ENCODE measurements at places on chromosomes 3 and 15.

DNA sequence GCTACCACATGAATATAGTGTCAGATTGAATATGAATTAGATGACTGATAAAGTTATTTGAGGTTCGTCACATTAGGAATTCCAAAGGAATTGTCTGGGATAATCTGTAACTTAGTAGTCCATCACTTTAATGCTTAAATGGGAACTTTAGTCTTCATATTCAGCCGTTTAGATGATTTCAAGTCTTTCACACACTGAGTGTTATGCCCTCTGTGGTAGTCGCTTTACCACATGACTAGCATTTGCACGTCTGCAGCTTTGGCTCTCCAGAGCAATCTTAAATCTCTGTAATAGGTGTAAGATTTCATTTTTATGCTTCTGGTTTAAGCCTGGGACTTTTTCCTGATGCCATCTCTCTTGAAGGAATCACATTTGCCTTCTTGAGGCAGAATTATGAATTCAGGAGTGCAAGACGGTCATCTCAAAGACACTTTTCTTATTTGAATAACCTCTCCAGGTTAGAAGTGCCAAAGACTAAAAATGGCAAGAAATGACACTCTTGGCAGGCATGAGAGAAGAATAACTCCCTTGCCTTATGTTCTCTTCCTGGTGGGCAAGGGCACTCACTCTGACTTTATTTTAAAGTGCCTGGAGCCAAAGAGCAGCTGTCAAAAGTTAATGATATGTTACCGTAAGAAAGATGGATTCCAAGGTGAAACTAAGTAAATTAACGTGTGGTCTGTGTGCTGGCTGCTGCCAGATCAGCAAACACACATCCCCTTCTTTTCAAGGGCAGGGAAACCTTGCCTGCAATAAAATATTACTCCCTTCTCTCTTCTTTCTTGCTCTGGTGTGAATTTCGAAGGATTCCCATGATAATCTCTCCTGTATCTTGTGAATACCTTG is 153.3 kb downstream of the B3GALNT1 start:
- no peak for DNase-seq

DNA sequence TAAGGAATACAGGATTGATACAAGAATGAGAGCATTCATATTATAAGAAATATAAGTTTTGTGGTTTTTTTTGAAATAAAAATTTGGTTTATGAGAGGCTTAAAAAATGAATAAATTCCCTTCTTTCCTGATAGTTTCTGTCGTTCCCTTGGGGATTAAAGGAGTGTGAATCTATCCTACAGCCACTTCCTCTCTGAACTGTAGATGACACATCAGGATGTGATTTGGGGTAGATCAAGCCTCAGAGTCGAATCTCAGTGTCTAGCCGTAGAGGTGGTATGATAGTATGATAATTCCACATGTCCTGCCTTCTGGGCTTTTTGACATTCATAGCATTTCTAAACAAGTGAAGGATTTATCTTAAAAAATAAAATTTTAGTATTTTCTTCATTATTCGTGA is 343.1 kb downstream of the LPP start:
- no peak for DNase-seq

GRCh38 chr15:67177752-67178151 is 76.7 kb downstream of the AAGAB start:
- no peak for DNase-seq

- no peak for DNase-seq
These were observed 42.0 kb downstream of the ADAMTSL3 start for GRCh38 chr15:83695901-83696425.

DNA sequence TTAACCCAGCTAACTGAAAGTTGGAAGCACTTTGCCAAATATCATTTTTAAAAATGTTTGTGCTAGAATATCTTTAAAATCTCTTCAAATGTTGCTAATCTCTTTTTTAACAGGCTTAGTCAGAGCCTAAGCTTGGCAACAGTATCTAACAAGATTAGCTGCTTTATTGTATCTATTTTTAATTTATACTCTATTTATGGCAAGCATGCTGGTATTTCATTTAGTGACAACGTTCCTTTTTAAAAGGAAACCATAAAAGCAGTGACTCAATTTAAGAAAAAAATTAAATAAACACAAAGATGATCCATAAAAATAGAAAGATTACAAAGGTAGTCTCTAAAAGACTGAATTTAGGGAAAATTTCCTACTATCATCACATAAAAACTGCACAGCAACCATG is 40.5 kb downstream of the SLC12A6 start:
- DNase-seq: no peak

- no peak for DNase-seq
These were observed 70.5 kb downstream of the MGLL start for GRCh38 chr3:127751782-127752181.

GRCh38 chr15:63931556-63931955 is 97.8 kb upstream of the HERC1 start:
- no peak for DNase-seq

- DNase-seq: no peak
These were observed 300.3 kb downstream of the ZBTB20 start for GRCh38 chr3:114846779-114847178.

- DNase-seq: no peak
These were observed 233.4 kb downstream of the CHST2 start for GRCh38 chr3:143352850-143353550.
